CMK (cell line): ENCODE measurements at places on chromosomes 13 and 19.

DNA sequence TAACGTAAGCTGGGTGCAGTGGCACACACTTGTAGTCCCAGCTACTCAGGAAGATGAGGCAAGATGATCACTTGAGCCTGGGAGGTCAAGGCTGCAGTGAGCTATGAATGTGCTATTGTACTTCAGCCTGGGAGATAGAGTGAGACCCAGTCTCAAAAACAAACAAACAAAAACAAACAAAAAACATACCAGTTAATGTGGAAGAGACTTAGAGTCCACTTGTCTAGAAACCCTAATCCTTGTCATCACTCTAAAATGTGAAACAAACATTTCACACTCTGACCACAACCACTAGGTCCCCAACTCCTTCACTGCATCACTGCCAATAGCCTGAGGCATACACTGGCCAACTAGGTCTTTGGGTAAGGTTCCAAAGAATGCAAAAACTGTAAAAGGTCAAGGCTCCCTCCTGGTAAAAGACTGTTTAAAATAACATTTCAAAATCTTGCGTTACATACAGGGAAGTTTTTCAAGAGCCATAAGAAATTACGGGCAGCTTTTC lies 28.6 kb upstream of the CYP2B6 start:
- no peak for DNase-seq

DNA sequence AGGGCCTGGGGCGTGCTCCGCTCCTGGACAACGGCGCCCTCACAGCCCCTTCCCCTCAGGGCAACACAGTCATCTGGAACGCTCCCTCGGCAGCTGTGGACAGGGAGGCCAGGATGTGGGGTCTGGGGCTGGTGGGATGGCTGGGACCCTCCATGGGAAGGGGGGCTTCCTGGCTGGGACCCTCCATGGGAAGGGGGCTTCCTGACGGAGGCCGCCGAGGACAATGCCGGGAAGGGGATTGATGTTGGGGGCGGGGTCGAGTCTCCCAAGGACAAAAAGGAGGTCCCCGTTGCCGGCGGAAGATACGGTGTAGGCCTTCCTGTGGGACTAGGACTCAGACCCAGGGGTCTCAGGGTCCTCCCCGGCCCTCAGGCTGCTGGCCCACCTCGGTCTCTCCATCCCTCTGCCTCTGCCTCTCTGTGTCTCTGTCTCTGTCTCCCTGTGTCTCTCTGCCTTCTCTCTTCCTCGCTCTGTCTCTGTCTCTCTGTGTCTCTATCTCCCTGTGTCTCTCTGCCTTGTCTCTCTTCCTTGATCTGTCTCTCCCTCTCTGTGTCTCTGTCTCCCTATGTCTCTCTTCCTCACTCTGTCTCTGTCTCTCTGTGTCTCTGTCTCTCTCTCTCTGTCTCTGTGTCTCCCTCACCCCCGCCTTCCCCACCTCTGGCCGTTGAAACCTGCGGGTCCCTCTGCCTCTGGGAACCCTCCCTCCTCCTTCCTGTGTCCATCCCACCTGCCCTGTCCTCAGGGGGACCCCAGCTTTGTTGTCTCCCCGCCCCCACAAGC lies 2.7 kb upstream of the MADCAM1 start:
- DNase-seq, result no peak

DNA sequence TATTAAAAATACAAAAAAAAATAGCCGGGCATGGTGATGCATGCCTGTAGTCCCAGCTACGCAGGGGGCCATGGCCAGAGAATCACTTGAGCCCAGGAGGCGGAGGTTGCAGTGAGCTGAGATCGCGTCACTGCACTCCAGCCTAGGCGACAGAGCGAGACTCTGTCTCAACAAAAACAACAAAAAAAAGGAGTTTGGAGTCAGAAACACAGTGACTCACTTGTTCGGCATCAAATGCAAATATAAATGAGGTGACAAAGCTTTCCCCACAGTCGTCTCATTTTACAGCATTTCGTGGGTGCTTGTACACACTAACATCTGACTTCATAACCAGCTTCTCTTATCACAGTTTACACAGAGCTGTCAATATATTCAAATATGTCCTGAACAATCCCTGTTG lies 11.0 kb downstream of the ZNF665 start:
- DNase-seq, result no peak

GRCh38 chr19:34505321-34506025 lies 23.9 kb downstream of the WTIP start:
- no peak for DNase-seq

DNA sequence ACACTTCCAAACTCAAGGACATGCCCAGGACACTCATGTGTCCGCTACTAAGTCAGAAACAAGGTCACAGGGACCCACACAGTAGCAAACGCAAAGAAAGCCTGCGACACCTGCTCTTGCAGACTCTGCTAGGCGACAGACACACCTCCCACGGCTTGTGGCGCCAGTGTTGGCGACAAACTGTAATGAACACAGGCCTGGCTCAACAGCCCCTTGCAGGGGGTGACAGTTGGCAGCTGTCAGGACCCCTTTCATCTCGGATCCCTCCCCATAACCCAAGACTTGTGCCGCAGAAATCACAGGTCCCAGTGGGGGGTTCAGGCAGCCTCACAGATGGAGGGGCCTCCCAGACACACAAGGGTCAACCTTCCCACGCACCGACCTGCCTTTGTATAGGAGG lies 364 bp downstream of the CKM start:
- DNase-seq, result no peak

DNA sequence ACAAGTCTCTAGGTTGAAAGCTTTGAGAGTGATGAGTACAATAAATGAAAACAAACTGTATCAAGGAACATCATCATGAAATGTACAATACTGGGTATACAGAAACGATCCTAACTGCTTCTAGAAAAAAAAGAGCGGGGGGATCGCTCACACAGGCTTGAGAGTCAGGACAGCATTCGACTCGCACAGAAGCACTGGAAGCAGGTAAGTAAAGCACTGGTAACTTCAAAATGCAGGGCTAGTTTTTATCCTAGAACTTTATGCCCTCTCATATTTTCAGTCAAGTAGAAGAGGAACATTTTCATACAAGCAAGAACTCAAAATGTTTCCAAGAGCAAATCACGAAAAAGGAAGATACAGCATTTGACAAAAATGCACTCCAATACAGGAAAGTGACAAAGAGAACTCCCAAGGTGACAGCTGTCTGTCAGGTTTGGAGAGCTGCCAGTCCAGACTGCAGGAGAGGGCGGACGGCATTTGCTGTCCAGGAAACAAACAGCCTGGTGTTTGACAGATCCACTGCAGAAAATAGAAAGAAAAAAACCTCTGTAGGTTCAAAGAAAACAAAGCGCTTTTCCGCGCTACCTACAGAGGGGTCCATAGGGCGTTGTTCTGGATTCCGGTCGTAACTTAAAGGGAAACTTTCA lies 58.2 kb upstream of the XPO4 start:
- DNase-seq, result no peak

GRCh38 chr13:65841156-65841555 lies 1389.0 kb downstream of the PCDH9 start:
- DNase-seq, result no peak

GRCh38 chr13:25575562-25575961 lies 203.8 kb downstream of the ATP8A2 start:
- DNase-seq, result no peak

GRCh38 chr19:46786236-46787039 lies 2.0 kb downstream of the SLC1A5 start:
- peak; percentile 93 for DNase-seq

- DNase-seq, result no peak
Measured at GRCh38 chr19:6720369-6721137, at the start of gene C3. Gene C3, minus strand, starts transcription at chr19:6720650. Its CDS starts 61 bp downstream, at chr19:6720589.

DNA sequence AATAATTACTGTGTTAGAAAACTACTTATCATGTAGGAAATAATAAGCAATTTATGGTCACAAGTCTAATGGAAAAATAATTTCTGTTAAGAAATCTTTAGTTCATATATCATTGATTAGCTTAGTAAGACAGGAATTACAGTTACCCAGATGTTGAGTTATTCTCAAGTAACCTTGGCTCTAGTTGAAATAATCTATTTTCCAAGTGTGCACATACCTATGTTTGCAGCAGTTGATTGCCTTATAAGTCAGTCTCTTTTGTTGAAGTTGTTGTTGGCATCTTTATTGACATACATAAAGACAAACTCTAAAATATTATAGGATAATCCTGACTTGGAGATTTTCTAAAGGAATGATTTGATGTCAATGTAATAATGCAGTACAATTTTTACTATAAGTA lies 511.4 kb upstream of the KLF12 start:
- no peak for DNase-seq

DNA sequence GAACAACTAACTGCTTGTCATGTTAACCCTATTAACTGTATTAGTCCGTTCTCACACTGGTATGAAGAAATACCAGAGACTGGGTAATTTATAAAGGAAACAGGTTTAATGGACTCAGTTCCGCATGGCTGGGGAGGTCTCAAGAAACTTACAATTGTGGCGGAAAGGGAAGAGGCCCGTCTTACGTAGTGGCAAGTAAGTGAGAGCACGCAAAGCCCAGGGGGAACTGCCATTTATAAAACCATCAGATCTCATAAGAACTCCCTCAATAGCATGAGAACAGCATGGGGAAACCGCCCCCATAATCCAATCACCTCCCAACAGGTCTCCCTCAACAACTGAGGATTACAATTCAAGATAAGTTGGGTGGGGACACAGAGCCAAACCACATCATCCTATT lies 34.7 kb downstream of the PHF11 start:
- peak; percentile 68 for DNase-seq

DNA sequence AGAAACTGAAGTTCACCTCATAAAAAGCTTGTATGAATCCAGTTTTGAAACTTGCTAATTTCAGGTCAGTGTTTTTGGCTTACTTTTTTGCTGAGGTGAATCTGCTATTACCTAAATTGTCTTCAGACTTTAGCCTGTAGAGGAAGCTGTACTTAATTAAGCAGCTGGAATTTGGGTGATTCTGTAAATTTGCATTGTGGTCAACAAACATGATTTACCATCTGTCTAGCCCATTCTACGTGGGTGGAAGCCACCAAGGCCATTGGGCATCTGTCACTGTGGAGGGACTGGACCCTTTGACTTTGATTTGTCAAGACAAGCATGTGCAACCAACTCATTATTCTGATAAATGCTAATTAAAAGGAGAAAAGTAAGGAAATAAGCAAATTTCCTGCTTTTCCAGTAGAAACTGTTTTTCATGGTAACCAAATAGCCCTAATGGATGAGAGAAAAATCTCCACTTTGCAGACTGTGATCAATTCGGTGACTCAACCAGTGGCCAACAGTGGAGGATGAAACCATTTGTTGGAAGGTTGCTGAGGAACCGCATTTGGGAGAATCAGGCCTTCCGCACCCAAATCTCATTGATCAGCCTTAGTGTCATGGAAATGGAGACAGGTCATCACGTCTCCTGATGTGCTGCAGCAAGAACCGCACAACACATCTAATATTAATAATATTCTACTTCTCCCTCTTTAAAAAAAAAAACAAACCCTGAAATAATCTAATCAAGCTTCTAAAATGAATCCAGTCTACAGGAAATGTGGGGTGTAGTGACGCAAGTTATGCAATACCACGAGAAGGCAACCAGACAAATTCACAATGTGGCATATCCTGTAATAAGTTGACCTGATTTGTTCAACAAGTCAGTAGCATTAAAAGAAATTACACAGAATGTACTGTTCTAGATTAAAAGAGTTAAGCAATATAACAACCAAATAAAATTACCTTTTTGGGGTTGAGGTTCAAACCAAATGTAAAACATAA lies 54.3 kb downstream of the GARRE1 start:
- DNase-seq, result no peak

- DNase-seq, result peak; percentile 33
Measured at GRCh38 chr13:61954092-61954491, 538.4 kb upstream of the PCDH20 start.

- DNase-seq, result peak; percentile 64
Measured at GRCh38 chr19:12886969-12887747, at the start of gene KLF1. Gene KLF1, minus strand, starts transcription at chr19:12887201. Its CDS starts 61 bp downstream, at chr19:12887140.

- DNase-seq, result no peak
Measured at GRCh38 chr13:78606471-78607408, 3.4 kb upstream of the POU4F1 start.

GRCh38 chr19:10292206-10292788 lies 2.5 kb downstream of the ICAM5 start:
- DNase-seq, result peak; percentile 88

GRCh38 chr13:107170270-107170931 lies 602.5 kb upstream of the ARGLU1 start:
- DNase-seq, result no peak

- no peak for DNase-seq
Measured at GRCh38 chr13:44463759-44464158, 90.1 kb downstream of the SERP2 start.

GRCh38 chr19:16671652-16672274 lies 10.8 kb downstream of the TMEM38A start:
- no peak for DNase-seq

GRCh38 chr13:46647512-46648065 lies 94.6 kb downstream of the LRCH1 start:
- DNase-seq, result no peak

GRCh38 chr13:63409791-63410351 lies 1994.2 kb upstream of the PCDH20 start:
- DNase-seq, result no peak

DNA sequence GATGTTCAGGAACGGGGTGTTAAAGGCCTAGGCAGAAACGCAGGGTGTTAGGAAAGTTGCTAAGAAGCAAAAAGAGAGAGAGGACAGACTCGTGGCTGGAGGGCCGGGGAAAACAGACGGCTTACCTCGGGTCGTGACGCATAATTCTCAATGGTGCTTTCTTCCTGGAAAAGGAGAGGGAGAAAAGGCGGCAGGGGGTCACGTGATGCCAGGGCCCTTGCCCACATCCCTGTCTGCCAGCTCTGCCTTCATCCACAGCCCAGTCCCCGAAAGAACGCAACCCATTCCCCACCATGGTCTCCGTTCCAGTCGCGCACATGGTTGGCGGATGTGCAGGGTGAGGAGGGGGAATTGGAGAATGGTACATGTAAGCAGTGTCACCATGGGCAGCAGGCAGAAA lies 1.6 kb downstream of the KRTDAP start:
- DNase-seq, result no peak

DNA sequence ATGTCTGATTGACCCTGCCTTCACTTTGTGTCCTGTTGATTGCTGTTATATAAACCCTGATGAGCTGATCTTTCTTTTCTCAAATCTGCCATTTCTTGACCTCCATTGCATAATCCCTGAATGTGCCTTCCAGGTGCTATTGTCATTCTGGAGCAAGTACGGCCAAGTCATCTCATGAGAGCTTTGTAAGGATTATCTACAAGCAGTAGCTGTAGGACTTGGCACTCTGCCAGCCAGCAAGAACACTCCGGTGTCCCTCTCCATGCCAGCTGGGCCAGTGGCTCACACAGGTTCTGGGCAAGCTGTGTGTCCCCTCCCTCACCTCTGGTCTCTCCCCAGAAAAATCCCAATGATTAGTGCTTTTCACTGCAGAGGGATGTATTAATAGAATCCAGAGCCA lies 348.1 kb downstream of the FOXO1 start:
- DNase-seq, result no peak

- DNase-seq, result no peak
Measured at GRCh38 chr13:24076109-24076508, 84.4 kb upstream of the SPATA13 start.
